ENCODE measurements at places on chromosomes 12 and 14.

- no peak for DNase-seq
Observed at GRCh38 chr12:112252184-112252583, 126.8 kb downstream of the TRAFD1 start.

GRCh38 chr12:11777962-11778361 lies 128.5 kb downstream of the ETV6 start:
- DNase-seq = no peak

GRCh38 chr14:96011607-96012006 lies 27.6 kb upstream of the C14orf132 start:
- DNase-seq = no peak

DNA sequence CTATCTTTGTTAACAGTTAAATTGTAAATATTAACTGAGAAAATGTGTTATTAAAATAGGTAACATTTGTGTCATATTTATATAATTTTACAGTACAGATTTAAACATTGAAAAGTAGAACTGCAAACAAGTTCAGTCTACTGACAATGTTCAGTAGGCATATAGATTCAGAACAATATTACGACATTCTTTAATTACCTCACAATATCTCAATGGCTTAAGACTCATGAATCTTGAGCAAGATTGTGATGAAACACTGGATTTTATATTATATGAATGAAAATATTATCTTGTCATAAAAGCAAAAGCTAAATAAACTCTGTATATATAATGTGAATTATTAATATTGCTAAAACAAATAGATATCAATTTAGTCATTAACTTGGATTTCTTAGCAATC lies 194.9 kb downstream of the ADAMTS20 start:
- DNase-seq = no peak

GRCh38 chr12:109729371-109729781 lies 15.8 kb downstream of the FAM222A start:
- no peak for DNase-seq
